ENCODE measurements at places on chromosomes 7 and 10. TPM values are rescaled to one million over a fixed set of nuclear protein-coding genes. Genes with fewer than 3 reads are reported as not detected.
A peak's percentile ranks its signal among the peaks of the same experiment; 100 is the strongest.

GRCh38 chr7:12637819-12638592 lies 49.4 kb upstream of the ARL4A start:
- DNase-seq: no peak

DNA sequence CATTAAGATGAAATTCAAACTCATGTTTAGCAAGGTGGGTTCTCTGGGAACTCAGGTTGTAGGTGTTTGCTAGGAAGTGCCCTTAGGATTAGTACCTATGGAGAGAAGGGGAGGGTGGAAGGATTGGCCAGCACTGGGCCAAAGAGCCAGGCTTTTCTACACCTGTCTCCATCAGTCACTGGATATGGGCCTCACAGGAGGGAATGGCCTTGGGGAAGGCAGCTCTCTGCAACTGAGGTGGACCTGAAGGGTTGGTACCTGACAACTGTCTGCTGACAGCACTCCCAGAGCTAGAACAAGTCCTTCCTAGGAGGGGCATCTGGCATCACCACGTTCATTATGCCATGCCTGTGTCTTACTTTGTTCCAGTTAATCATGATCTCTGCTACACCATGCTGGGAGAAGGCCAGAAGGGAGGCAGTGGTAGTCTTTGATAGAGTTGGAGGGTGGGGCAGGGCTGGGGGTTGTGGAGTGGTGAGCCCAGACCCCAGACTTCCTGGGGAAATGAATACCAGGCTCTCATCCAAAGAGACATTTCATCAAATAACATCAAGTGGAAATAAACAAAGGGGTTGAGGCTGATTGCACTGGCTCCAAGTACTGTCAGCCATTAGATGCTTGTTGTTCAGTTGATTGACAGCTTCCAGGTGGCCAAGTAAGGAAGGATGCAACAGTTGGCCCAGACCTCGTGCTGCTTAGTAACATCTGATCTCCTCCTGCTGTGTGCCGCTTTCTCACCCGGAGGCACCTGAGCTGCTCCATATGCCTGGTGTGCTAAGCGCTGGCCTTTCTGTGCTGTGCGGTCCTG lies 70.6 kb upstream of the PIK3CG start:
- DNase-seq: no peak

- no peak for DNase-seq
Observed at GRCh38 chr10:103733045-103733419, 122.3 kb downstream of the SH3PXD2A start.

DNA sequence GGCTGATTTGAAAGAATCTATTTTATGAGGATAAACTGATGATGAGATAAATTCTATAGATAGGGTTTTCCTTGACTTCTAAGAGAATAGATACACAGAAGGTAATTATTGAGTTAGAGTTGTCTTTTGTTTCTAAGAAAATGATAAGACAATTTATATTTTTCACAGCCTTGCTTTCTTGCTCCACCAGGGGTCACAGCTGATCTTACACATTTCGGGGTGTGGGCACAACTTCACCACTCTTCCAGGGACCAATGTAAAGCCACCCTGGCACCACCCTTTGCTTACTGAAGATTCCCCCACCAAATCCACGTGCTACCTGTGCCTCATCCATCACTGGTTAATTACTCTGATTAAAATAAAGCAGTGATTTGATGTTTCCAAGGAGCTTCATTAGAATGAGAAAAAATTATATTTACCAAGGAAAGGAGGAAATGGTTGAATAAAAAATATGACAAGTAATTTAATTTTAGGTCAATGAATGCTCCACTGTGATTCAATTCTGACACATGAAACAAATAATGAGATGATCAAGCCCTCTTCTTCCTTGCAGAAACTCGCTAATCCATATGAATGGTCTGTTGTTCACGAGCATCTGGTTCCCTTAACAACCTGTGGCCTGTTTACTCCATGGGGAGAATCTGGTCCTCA lies 177.3 kb upstream of the TNS3 start:
- DNase-seq: no peak

- no peak for DNase-seq
Observed at GRCh38 chr10:32241946-32242345, 105.0 kb downstream of the EPC1 start.

- no peak for DNase-seq
Observed at GRCh38 chr10:75261813-75262705, 26.3 kb upstream of the COMTD1 start.

- DNase-seq: no peak
Observed at GRCh38 chr7:7438851-7439250, 96.8 kb downstream of the COL28A1 start.

DNA sequence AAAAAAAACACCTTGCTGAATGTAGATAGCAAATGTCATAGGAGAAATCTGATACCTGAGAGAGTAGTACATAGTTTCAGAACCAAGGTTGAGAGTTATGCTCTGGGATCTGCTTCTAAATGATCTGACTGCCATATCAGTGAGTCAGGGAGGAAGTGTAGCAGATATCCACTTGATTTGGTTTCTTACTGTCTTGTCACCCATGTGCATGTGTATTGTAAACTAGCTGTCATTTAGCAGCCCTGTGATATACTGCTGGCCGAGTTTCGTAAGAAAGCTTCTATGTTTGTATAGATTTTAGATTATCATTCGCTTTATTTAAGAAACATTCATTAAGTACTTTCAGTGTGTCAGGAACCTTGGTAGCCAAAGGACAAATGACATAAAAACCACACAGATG lies 42.0 kb downstream of the SP4 start:
- DNase-seq: no peak

GRCh38 chr7:88396295-88396947 lies 89.7 kb upstream of the STEAP4 start:
- DNase-seq: no peak

- DNase-seq: peak; percentile 27
Observed at GRCh38 chr7:6271694-6272440, 557 bp downstream of the CYTH3 start.

DNA sequence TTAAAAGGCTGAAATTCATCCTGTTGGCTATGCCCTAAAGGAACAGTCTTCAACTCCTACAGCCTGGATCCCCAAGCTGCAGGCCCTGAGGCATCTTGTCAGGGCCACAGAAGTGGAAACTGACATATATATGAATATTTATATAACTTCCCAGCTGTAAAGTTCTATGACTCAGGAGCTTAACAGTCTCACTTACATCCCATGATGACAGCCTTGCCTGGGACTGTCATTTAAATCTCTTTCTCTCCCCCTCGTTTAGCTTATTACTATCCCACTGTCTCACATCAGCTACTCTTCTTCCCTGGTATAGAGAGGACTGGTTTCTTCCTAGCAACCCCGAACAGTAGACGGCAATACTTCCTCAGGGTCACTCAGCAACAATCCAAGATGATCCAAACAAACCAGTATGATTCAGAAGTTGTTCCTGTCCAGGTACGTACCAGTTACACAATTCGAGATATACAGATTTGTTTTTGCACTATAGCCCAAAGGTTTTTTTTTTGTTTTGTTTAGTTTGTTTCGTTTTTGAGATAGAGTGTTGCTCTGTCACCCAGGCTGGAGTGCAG lies 22.7 kb downstream of the KIAA1549 start:
- no peak for DNase-seq

GRCh38 chr7:121071662-121072061 lies 83.2 kb downstream of the CPED1 start:
- no peak for DNase-seq

GRCh38 chr10:130483691-130484467 lies 347.7 kb downstream of the GLRX3 start:
- no peak for DNase-seq

DNA sequence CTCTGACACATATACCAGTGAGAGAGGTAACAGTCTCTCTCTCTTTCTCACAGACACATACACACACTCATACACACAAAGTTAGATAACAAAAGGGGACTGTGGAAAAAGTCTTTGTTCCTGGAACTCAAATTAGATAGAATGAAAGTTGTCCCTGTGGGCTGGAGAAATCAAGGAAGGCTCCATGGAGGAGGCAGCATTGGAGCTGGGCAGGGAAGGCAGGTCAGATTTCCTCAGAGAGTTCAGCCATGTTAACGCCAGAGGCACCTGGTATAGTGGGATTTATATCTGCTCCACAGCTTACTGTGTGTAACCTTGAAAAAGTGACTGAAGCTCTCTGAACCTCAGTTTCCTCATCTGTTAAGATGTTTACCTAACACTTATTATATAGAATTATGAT lies 38.7 kb downstream of the LDB3 start:
- DNase-seq: no peak

- no peak for DNase-seq
Observed at GRCh38 chr7:107277331-107277730, 108.5 kb downstream of the HBP1 start.

The CBX3 gene
- 293 TPM for total RNA-seq

The MPP7 gene
- 2.3 TPM for total RNA-seq

The C7orf57 gene
- total RNA-seq: not detected

The TYSND1 gene
- 17.6 TPM for total RNA-seq

The FANK1 gene
- total RNA-seq: 2.4 TPM

The TDRD1 gene
- not detected for total RNA-seq

The PRKAR2B gene
- 14.4 TPM for total RNA-seq

The SLC25A28 gene
- 28.4 TPM for total RNA-seq

The ANXA11 gene
- total RNA-seq: 25.7 TPM

The EEPD1 gene
- 5.5 TPM for total RNA-seq

The MCMBP gene
- 93.3 TPM for total RNA-seq

All from neural crest cell (in vitro differentiated cells).